Stimulated activated CD4-positive, alpha-beta T cell treated with anti-CD3 and anti-CD28 coated beads, Interleukin-2, amount 100 ng/mL, for 4 hours (primary cell): ENCODE measurements at places on chromosomes 5 and 9.

- DNase-seq = no peak
Measured at GRCh38 chr9:81266674-81267073, 422.7 kb downstream of the TLE1 start.

DNA sequence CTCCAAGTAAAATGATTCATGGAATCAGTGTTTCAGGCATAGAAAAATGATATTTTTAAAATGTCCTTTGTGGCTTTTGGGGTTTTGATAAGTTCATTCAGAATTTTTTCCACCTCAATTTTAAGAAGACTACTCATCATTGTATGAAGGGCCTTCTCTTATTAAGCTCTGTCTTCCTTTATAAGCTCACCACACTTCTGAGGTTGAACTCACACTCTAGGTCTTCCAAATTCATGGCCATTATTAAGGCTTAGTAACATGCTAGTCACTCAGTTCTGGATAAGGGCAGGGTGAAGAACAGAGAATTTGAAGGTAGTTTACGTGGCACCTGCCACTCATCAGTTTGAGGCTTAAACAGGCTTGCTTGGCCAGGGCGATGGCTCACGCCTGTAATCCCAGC lies 4.2 kb downstream of the MELK start:
- no peak for DNase-seq

- no peak for DNase-seq
Measured at GRCh38 chr5:99320436-99320835, 391.6 kb upstream of the CHD1 start.

GRCh38 chr5:61290791-61291210 lies 41.3 kb upstream of the ZSWIM6 start:
- no peak for DNase-seq

GRCh38 chr5:102651466-102651865 lies 103.6 kb upstream of the PAM start:
- DNase-seq = no peak

DNA sequence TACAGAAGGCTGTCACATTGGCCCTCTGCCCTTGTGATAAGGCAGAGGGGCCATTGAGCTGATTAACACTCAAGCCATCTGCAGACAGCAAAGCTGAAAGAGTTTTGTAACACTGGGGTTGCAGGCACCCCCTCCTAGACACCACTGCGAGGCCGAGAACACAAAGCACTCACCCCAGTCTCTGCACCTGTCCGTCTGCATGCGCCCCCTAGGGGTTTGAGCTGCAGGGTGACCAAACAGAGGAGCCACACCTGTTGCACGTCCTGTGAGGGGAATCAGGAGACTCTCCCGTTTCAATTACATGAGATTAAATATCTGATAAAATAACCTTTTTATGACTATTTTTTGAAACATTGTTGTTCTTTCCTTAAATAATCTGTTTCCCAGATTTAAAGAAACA lies 1180.4 kb downstream of the CDH9 start:
- no peak for DNase-seq

DNA sequence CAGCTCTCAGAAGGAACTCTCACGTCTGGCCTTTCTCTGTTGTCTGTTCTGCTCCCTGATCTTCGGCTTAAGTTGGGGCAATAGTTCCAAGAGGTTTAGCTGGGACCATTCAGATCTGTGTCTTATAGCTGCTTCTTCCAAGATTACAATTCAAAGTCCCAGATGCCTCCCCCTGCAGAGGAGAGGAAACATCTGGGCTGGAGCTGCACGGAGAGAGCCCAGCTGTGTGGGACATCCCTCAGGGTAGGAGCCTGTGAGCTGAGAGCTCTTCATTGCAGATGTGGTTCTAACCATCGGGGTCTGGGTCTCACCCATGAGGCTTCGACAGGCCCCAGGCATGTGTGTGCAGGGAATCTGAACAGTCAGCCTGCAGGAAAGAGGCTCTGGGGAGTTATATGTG lies 9.0 kb upstream of the PHF19 start:
- no peak for DNase-seq

DNA sequence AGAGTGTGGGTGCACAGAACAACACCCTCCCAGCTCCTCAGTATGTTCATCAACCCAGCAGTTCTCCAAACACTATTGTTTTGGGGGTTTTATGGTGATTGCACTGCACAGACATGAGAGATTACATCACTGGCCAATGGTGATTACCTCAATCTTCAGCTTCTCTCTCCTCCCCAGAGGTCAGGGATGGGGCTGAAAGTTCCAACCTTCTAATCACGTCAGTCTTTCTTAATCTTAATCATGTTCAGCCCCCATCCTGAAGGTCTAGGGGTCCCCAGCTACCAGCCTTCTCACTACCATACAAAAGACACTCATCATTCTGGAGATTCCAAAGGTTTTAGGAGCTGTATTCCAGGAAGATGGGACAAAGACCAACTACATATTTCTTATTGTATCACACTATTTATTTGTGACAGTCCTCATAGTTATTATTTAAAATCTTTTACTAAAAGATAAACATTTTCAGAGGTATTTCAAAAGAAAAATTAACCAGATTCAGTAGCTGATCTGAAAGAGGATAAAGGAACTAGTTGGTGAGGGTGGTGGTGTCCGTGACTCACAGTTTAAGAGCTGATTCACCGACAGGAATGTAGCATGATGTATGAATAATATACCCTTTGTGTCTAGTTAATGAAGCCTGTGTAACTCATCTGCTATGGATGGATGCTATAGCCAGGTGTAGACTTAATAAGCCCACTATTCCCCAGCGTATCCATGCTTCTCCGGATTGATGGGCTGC lies 35.6 kb downstream of the RASEF start:
- DNase-seq = no peak

GRCh38 chr5:122120493-122120892 lies 8.9 kb upstream of the ZNF474 start:
- no peak for DNase-seq

DNA sequence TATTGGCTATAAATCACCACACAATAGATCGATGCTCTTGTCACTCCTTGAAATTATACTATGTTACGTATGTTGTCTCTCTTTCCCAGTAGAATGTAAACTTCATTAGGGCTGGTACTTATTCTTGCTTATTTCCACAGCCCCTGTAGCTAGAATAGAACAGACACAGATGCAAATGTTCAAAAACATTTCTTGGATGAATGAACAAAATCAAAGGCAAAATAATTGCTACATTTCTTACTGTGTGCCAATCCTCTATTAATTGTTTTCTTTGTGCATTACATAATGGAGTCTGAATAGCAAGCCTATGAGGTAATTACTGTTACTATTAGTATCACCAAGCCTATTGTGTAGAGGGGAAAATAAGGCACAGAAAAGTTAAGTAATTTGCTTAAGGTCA lies 725 bp upstream of the OR13C2 start:
- no peak for DNase-seq

- no peak for DNase-seq
Measured at GRCh38 chr5:54696346-54696745, 178.8 kb downstream of the SNX18 start.
